ENCODE measurements at places on chromosomes 1 and 21.

DNA sequence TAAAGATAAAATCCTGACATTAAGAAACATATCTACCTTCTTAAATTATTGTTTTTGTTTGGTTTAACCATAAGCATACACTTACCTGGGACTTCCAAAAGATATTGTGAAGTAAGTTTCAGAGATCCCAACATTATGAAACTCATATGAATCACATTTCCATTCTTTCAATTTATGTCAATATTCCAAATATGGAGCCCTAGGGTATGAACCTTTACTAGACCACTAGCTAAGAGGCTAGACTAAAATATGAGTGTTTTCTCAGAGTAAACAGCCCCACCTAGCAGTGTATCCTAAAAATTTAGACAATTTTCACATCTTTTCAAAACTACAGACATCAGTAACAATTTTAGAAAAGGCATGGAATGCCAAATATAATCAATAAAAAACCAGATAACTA, 24.4 kb downstream of the SCAF4 start:
- DNase-seq: no peak

GRCh38 chr1:26530410-26530894, 891 bp downstream of the RPS6KA1 start:
- no peak for DNase-seq

- no peak for DNase-seq
Measured at GRCh38 chr21:18157406-18157805, 87.2 kb upstream of the CHODL start.

- DNase-seq: no peak
Measured at GRCh38 chr1:167137793-167138510, 44.1 kb downstream of the STYXL2 start.

GRCh38 chr1:6269720-6270400, 9.0 kb upstream of the GPR153 start:
- no peak for DNase-seq

DNA sequence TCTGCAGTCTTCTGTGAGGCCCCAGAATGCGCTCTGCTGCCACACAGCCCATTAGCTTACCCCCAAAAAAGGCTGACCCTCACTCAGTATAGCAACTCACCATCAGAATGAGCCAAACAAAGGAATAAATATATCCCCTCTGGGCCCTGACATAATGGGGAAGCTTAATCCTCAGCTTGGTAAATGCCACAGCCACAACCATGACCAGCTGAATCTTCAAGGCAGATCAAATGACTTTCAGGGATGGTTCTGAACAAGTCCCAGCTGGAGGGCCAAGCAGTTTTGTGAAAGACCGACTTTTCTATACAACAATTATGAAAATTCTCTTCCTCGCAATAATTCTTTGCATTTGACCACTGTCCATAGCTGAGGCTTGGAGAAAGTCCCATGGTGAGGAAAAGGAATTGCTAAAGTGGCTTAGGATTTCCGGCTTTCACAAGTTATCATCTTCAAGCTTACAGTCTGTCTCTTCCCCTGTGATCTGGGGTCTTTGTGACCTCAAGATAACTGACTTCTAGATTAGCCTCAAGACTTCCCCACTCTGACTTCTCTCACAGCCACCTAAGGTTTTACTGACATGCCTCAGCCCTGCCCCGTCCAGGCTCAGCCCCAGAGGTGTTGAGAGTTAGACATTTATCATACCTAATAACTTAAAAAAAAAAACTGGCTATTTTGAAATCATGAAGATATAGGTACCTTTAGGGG, 47.8 kb upstream of the PBX1 start:
- DNase-seq: no peak

Data from activated CD8-positive, alpha-beta memory T cell treated with anti-CD3 and anti-CD28 coated beads for 1 hour (primary cell).